Stimulated activated CD4-positive, alpha-beta T cell treated with anti-CD3 and anti-CD28 coated beads, Interleukin-1b, Interleukin-23, amount 100 ng/mL, for 1 hour (primary cell): ENCODE measurements at places on chromosomes 1 and 21.

GRCh38 chr1:6723621-6724428 lies 22.2 kb upstream of the DNAJC11 start:
- DNase-seq = no peak

DNA sequence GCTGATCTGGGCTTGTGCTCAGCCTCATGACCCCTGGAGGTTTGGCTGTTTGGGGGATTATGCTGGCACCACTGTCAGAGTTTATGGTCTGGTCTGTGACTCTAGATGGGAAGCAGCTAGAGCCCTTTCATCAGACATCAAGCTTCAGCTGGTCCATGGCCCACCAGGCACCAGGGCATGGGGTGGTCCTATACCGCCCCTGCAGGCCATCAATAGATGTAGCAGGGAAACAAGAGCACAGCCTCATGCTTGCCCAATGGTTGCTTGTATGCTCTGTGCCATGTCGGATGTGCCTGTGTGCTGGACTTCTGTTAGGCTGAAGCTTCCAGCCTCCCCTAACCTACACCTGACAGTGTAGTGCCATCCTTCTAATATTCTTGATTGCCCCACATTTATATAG lies 71.1 kb upstream of the CD34 start:
- DNase-seq = no peak

GRCh38 chr1:198620951-198621824 lies 17.7 kb upstream of the PTPRC start:
- DNase-seq = no peak

GRCh38 chr1:6490181-6491080 lies 1.0 kb downstream of the PLEKHG5 start:
- DNase-seq = no peak

DNA sequence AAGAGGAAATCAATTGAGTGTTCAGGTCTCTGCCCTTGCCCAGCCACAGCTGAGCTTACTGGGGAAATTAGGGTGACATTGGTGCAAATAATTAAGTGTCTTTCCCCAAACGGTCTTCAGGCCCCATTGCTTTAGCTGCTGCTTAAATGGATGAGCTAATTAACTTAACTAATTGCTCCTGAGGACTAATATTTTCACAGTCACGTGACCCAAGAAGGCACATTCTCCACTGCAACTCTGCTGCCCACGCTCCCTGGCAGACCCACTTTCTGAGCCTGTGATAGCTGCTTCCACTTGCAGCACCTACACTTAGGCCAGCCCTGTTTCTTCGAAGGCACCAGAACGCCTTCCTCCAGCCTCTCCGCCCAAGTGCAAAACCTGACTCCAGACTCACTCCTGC lies 56.2 kb downstream of the SYT2 start:
- DNase-seq = no peak

DNA sequence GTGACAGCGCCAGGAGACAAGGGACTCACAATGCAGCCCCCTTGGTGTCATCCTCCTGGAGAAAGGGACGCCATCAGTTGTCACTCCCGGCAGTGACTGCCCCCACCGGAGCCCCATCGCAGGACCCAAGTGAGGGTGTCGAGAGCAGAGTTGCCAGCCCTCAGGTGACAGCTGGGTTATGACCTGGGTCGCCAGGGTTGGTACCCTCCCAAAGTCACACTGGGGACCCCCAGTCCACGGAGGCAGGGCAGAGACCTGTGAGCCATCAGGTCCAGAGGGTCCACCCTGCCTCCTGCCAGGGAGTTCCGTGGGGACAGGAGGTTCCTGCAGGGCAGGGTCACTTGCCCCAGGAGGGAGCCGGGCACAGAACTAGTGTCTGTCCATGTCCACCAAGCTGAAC lies 78.2 kb upstream of the IFFO2 start:
- no peak for DNase-seq

GRCh38 chr1:205515781-205516253 lies 11.3 kb downstream of the CDK18 start:
- DNase-seq = no peak

DNA sequence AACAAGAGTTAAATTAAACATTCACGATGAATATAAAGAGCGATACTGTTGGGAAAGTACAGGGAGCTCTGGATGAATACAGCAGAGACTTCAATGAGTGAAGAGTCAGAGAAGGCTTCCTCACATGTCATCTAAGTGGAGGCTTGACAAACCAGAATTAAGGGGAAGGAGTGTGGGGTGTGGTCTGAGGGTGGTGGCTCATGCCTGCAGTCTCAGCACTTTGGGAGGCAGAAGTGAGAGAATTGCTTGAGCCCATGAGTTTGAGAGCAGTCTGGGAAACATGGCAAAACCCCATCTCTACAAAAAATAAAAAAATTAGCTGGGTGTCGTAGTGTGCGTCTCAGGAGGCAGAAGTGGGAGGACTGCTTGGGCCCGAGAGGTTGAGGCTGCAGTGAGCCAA lies 8.7 kb downstream of the SDHB start:
- DNase-seq = no peak

GRCh38 chr1:94672934-94673333 lies 131.4 kb upstream of the F3 start:
- DNase-seq = no peak

DNA sequence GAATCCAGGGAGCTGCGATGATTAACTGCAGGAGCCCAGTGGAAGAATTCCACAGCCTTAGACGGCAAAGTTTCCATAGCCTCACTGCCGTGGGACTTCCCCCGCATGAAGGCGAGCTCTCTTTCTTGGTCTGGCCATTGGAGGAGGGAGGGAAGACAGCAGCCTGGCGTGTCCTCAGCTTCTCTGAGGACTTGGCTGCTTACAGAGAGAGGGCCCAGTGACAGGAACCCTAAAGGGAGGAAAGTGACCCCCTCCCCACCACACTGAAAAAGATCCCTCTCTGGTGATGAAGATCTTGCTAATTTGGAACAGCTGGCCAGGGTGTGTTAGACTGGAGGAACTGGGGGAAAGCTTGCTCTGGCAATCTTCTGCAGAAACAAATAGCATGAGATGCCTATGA lies 41.0 kb downstream of the ATP2B4 start:
- no peak for DNase-seq

DNA sequence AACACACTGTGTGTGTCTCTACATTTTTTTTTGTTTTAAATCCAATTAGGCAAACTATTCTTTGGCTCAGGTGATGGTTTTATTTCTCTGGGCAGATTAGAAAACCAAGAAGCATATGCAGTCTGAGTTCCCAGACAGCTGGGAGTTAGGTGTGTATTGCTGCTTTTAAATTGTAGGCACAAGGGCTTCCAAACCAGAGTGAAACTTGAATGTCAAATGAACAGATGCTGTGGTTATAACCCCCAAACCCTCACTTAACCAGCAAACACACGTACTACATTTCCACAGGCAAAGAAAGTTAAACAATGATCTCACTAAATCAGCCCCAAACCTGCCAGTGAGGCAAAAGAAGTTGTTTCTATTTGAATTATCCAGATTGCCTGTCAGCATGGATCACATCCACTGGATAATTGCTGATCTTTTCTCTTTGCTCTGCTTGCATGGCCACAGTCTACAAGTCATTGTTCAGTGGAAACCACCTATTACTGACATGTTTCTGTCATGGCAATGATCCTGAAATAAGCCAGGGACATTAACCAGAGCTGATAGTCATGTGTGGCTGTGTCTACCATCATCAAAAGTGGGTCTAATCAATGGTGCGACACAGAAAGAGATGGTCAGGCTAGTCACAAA lies 576.5 kb upstream of the PLXNA2 start:
- DNase-seq = no peak

GRCh38 chr1:46302641-46303037 lies 777 bp downstream of the LRRC41 start:
- no peak for DNase-seq

- DNase-seq = no peak
Measured at GRCh38 chr1:7948960-7949359, 8.3 kb upstream of the TNFRSF9 start.

- DNase-seq = no peak
Measured at GRCh38 chr1:203663821-203664220, 37.2 kb downstream of the ATP2B4 start.
